Sigmoid colon (tissue), 7 donors: ENCODE measurements at places on chromosomes 2 and 18. TPM values are rescaled to one million over a fixed set of nuclear protein-coding genes. Genes with fewer than 3 reads are reported as not detected.
A peak's percentile ranks its signal among the peaks of the same experiment; 100 is the strongest.

CDK5R2 gene
- total RNA-seq, result not detected

DNA sequence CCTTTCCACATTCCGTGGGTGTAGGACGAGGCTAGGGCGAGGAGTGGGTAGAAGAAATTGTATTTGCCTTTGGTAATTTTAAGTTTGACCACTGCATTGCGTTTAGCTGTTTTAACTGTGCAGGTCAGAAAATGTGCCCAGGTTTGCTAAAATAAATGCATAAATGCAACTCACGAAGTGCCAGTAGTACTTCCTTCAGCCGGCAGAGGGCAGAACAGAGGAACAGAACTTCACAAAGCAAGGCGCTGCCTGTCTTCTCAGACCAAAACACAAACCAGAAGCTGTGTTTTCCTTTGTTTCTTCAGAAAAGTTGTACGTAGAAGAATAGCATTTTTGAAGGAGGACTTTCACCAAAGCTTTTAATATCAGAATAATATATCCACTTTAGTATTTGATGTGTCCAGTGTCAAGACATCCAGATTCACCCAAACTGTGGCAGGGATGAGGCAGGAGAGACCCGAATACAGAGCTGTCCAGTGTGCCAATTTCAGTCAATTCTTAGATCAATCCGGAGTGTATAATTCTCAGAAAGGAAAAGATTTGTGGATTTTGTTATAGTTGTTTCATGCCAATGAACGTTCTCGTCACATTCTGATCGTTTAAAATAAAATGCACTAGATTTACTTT lies 348.6 kb downstream of the DLGAP1 start:
- no peaks in the 10 kb centered on the region for H3K36me3 ChIP-seq
- no peaks in the 10 kb centered on the region for H3K27me3 ChIP-seq
- H3K4me3 ChIP-seq, result peak overlapping the region; percentile 6
- no peaks in the 10 kb centered on the region for H3K4me1 ChIP-seq
- no peak overlapping the region for H3K27ac ChIP-seq
- peak; percentile 70 for DNase-seq

DNA sequence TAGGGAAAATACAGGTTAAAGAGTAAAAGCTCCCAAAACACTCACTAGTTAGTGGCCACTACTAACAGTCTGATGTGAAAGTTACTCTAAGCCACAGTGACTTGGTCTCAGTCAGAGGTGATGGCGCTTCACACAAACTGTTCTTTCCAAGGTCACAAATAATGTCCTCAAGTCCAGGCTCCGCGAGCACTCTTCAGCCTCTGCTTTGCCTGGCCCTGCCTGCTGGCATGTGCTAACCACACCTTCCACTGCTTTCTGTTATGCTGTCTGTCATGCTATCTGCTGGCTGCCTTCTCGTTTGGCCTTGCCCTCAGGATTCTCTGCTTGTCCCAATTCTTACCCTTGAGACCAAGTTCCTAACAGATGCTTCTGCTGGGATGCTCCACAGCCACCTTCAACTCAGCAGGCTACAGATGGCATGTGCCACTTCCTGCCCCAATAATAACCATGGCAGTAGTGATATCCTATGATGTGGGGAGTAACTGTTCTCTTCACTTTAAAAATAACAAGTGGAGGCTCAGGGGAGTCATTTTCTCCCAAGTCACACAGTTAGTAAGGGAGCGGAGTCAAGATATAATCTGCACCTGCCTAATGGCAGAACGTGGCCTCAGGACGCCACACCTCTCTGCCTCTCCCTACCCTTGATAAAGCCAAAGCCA lies 75.7 kb downstream of the ZAP70 start:
- H3K27me3 ChIP-seq, result no peaks in the 10 kb centered on the region
- no peak for DNase-seq
- peaks cover 22% of the 10 kb centered on the region for H3K36me3 ChIP-seq
- no peaks in the 10 kb centered on the region for H3K4me1 ChIP-seq
- H3K27ac ChIP-seq, result no peak overlapping the region
- no peak overlapping the region for H3K4me3 ChIP-seq

DNA sequence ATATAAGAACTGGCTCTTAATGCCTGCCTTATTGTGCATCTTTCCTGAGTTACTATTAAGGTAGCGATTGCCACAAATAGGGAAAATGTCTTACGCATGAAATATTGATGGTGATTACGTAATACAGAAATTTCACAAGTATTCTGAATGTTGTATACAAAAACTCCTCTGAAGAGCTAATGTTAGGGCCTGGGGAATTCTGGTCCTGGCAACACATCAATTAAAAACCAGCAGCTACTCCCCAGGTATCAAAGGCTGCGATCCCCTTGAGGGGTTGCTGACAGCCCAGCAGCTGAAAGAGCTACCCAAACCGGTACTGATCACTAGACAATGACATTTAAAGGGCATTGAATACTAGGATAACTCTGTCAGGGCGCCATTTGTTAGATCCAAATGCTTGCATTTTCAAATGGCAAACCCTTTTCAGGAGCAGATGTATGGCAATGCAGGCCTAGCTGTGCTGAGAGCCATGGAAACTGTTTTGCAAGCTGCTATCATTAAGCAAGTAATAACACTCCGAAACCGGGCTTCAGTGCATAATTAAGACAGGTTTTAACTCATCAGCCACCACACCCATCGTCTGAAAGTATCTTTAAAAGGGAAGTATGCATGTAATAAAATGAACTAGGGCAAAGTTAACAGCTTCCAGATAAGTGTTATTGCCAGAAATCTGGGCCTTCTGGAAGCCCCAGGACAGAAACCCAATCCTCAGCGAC lies 78.4 kb downstream of the CLHC1 start:
- DNase-seq, result no peak
- H3K36me3 ChIP-seq, result no peaks in the 10 kb centered on the region
- H3K4me1 ChIP-seq, result peaks cover 76% of the 10 kb centered on the region
- no peak overlapping the region for H3K4me3 ChIP-seq
- H3K27me3 ChIP-seq, result no peaks in the 10 kb centered on the region

TBR1 gene
- not detected for total RNA-seq

GRCh38 chr2:168635065-168635577 lies 167.3 kb upstream of the NOSTRIN start:
- peak; percentile 93 for DNase-seq
- no peaks in the 10 kb centered on the region for H3K36me3 ChIP-seq
- H3K4me3 ChIP-seq, result no peak overlapping the region
- peaks cover 66% of the 10 kb centered on the region for H3K4me1 ChIP-seq
- H3K27me3 ChIP-seq, result no peaks in the 10 kb centered on the region

PHOSPHO2 gene
- 19.3 TPM for total RNA-seq

DNA sequence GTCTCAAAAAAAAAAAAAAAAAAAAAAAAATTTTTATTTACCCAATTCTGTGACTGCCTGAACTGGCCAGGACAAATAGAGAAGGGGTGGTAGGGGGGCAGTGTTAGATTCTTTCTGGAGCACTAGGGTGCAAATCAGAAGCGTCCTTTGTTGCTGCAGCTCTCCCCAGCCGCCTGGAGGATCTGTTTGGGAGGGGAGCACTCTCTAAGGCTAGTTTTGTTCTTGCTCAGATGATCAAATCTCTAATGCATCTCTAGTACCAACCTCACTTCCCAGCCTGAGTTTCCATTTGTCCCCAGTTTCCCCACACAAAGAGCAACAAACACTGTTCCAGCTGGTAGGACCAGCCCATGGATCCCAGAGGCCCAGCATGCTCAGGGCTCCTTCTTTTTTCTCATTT lies 83.0 kb downstream of the GBX2 start:
- no peak overlapping the region for H3K27ac ChIP-seq
- no peaks in the 10 kb centered on the region for H3K36me3 ChIP-seq
- H3K27me3 ChIP-seq, result no peaks in the 10 kb centered on the region
- no peak for DNase-seq
- no peaks in the 10 kb centered on the region for H3K4me1 ChIP-seq

DNA sequence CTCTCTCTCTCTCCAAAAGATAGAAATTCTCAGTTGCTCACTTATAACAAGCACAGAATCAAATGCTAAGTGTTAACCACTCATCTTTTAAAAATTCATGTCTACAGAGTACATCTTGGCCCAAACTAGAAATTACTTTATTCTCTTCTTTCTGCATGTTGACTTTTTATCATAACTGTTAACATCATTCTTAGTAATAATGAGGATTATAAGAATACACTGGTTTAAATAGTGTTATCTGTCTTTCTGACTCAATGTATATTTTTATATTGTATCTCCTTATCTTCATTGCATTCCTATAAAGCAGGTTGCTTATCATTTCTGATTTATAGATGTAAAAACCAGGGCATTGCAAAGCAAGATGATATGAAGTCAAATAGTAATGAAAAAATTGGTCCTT lies 17.8 kb upstream of the KLF7 start:
- no peaks in the 10 kb centered on the region for H3K4me1 ChIP-seq
- no peak overlapping the region for H3K27ac ChIP-seq
- DNase-seq, result no peak
- no peaks in the 10 kb centered on the region for H3K27me3 ChIP-seq

DNA sequence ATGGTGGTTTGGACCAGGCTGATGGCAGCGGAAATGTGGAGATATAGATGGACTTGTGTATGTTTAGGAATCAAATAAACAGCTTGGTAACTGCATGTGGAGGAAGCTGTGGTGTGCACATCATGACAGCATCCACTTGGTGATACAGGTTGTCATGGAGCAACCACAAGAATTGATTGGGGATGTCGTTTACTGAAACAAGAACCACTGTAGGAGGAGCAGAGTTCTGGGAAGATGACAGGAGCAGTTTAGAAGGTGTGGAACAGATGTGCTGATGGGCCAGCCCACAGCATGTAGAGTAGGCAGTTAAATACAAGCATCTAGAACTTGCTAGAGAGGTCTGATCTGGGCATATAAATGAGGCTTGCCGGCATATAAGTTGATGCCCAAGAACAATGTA lies 152.4 kb upstream of the SERPINE2 start:
- no peaks in the 10 kb centered on the region for H3K4me1 ChIP-seq
- H3K27me3 ChIP-seq, result no peaks in the 10 kb centered on the region
- no peak overlapping the region for H3K27ac ChIP-seq
- DNase-seq, result no peak

SH2D6 gene
- total RNA-seq, result not detected

GRCh38 chr2:140596447-140596846 lies 1534.4 kb downstream of the LRP1B start:
- H3K27ac ChIP-seq, result no peak overlapping the region
- DNase-seq, result no peak
- H3K27me3 ChIP-seq, result no peaks in the 10 kb centered on the region
- no peak overlapping the region for H3K4me3 ChIP-seq
- no peaks in the 10 kb centered on the region for H3K36me3 ChIP-seq

DNA sequence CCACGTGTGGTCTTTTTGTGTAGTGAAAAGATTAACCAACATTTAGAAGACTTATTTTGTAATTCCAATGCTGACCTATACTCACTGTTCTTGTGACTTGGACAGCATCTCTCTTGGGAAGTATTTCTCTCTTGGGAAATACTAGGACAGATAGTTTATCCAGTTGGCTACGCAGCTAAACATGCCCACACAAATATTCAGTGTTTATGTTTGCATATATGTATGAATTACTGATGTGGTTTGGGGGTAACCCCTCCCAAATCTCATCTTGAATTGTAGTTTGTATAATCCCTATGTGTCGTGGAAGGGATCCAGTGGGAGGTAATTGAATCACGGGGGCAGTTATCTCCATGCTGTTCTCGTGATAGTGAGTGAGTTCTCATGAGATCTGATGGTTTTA lies 2062.3 kb upstream of the CELF4 start:
- no peaks in the 10 kb centered on the region for H3K27me3 ChIP-seq
- H3K4me1 ChIP-seq, result no peaks in the 10 kb centered on the region
- H3K36me3 ChIP-seq, result no peaks in the 10 kb centered on the region
- no peak overlapping the region for H3K27ac ChIP-seq
- no peak for DNase-seq

ABCG5 gene
- total RNA-seq, result not detected

GRCh38 chr18:78622907-78623541 lies 356.6 kb upstream of the SALL3 start:
- H3K27me3 ChIP-seq, result no peaks in the 10 kb centered on the region
- no peak overlapping the region for H3K4me3 ChIP-seq
- peak; percentile 18 for DNase-seq
- no peaks in the 10 kb centered on the region for H3K36me3 ChIP-seq
- H3K27ac ChIP-seq, result no peak overlapping the region

- H3K27ac ChIP-seq, result peak overlapping the region; percentile 55
- H3K4me1 ChIP-seq, result peaks cover 79% of the 10 kb centered on the region
- no peak overlapping the region for H3K4me3 ChIP-seq
- DNase-seq, result no peak
- H3K27me3 ChIP-seq, result no peaks in the 10 kb centered on the region
These were observed 140.4 kb downstream of the RBMS1 start for GRCh38 chr2:160353166-160353565.
